Thyroid gland (tissue), 4 donors: ENCODE measurements at places on chromosomes 6 and 20. TPM values are rescaled to one million over a fixed set of nuclear protein-coding genes. Genes with fewer than 3 reads are reported as not detected.

Gene HRH3
- total RNA-seq: not detected

GRCh38 chr20:18943542-18943941 is 130.0 kb downstream of the SCP2D1 start:
- no peak for DNase-seq

Gene BNIP5
- not detected for total RNA-seq

DNA sequence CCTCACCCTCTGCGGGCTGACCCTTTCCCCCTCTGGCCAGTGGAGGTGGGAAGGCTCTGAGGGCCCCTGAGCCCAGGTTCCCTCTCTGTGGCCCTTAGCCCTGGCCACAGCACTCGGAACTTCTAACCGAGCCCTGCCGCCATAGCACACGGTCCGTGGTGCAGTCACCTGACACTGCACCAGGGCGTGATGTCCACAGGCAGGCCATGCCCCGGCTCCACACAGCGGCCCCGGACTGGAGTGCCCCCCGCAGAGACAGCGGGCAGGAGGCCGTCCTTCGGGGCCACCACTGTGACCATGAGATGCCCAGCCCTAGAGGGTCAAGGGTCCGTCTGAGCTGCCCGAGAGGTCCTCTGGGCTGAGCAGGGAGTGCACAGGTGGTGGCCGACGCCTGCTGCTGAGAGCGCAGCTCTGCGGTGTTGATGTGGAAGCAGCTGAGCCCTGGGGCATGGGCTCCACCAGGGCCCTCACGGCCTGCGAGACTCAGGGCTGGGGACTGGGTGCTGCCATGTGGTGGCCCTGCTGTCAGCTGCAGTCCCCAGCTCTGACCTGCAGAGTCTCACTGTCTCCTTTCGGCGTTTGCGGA is 11.2 kb upstream of the BHLHE23 start:
- DNase-seq: no peak

GRCh38 chr6:5878792-5879191 is 127.9 kb downstream of the NRN1 start:
- DNase-seq: no peak

Gene CALHM6
- total RNA-seq: 2.4 TPM

GRCh38 chr20:44829688-44830087 is 19.3 kb upstream of the RIMS4 start:
- no peak for DNase-seq

GRCh38 chr20:17316316-17317038 is 89.6 kb downstream of the PCSK2 start:
- no peak for DNase-seq

DNA sequence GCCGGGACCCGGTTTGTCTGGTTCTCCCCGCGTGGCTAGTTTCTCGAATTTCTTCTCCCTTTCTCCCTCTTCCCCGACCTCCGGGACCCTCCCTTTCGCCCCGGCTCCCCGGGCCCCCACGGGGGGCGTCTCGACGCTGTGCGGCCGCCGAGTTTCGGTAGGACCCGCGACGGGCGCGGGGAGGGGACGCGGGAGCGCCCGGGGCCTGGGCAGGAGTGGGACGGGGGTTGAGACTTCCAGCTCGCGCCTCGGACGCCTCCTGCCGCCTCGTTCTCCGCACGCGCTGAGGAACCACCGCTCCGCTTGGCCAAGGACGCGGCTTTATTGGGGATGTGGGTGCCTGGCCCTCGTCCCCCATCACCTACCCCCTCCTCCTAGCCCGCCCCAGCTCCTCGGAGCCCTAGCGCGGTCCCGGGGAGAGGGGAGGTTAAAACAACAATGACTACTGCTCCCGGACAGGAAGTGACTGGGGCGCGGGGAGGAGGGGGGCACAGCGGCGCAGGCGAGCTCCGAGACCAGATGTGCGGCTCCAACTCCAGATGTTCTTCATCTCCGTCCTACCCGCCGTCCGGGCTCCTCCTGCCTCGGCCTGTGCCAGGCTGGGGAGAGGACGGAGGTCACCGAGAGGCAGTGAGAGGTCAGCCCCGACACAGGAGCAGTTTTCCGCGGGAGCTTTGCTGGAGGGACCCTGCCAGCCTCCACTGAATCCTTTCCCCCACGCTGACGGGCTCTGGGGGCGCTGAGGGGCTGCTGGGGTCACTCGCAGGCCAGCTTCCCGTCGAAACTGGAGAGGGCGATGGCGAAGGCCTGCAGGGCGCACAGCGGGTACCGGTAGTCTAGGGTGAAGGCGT is 917 bp upstream of the TEAD3 start:
- peak; percentile 66 for DNase-seq

DNA sequence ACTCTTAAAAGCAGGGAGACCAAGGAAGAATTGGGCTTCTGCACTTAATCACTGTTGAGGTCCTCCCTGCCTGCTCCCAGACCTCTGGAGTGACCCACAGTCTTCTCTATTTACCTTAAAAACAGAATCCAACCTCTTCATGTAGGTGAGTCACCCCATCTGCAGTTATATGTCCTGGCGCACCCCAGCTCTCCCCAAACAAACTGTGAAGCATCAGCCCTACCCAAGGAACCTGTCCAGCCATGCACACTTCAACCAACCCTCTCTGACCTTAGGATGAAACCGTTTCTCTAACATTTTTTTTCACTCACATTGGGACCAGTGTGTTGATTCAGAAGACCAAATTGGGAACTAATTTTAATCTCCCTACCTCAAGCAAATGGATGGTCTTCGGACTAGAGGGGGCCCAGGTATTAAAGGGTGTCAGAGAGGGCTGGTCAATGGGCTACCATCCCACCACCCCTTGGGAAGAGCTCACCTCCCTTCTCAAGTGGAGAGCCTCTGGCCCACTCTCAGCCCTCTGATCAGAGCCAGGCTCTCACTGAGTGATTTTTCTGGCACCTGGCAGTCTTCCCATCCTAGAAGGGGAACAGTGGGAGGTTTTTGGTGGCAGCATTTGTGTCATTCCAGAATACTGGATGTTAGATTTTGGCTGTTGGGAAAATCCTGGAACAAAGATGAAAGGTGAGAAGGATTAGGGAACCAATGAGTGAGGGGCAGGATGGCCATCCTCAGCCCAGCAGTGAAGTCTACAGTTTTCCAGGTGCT is 203.6 kb downstream of the LRFN2 start:
- DNase-seq: peak; percentile 14

DNA sequence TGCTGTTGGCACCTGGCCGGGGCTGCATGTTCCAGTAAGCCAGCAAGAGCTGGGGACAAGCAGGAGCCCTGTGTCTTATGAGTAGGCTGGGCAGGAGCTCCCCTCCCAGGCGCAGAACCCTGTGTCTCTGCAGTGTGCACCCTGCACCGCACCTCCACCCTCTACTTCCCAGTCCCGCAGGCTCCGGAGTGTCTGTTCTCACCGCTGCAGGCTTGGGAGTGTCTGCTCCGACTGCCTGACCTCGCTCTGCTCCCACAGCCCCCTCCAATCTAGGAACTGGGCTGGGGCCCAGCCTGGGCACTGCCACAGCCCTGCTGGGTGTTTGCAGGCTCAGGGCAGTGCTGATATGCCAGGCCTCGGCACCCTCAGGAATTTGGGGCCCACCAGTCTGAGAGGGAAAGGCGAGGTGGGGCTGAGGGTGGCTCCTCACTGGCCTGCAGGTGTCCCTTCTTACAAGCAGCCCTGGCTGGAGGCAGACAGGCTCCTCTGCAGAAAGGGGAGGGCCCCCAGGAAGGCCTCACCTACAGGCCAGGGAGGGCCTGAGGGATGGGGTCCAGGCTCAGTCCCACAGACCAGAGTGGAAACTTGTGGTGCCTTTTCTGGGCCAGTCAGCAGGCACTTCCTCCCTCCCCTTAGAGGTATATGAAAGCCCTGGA is 871.6 kb upstream of the GJE1 start:
- no peak for DNase-seq

GRCh38 chr6:43911354-43912115 is 141.5 kb downstream of the VEGFA start:
- DNase-seq: peak; percentile 50

- DNase-seq: peak; percentile 35
Observed at GRCh38 chr6:149723771-149724417, 6.0 kb upstream of the LATS1 start.

Gene GSS
- 45.7 TPM for total RNA-seq

Gene LY6G6D
- total RNA-seq: not detected

- no peak for DNase-seq
Observed at GRCh38 chr6:159979136-159979874, 10.4 kb downstream of the IGF2R start.

- no peak for DNase-seq
Observed at GRCh38 chr6:37520926-37521325, 21.2 kb upstream of the CCDC167 start.

DNA sequence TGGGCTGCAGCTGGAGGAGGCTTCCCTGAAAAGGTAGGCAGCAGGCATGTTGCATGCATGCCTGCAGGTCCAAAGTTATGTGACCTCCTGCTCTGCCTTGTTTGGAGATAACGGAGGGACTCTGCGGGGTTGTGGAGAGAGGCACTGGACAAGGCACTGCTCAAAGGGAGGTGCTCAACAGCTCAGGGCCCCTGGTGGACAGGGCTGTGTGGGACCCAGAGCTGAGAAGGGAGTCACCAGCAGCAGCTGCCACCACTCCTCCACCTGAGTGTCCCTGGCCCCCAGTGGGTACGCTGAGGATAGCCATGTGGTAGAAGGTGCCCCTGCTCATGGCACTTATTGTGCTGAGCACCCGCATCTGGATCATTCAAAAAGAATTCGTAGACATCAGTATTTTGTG is 15.5 kb upstream of the CST8 start:
- DNase-seq: no peak

Gene BFSP1
- 8.7 TPM for total RNA-seq

- DNase-seq: no peak
Observed at GRCh38 chr20:23255716-23256385, 94.7 kb upstream of the NXT1 start.

GRCh38 chr20:19864130-19864529 is 106.1 kb downstream of the RIN2 start:
- DNase-seq: no peak

- DNase-seq: no peak
Observed at GRCh38 chr20:25224941-25225340, 22.9 kb upstream of the PYGB start.

Gene PPT2
- total RNA-seq: 25.5 TPM

Gene NRSN1
- not detected for total RNA-seq

Gene DCBLD1
- total RNA-seq: 23.4 TPM

Gene BAK1
- 2.4 TPM for total RNA-seq

Gene C6orf52
- total RNA-seq: not detected

DNA sequence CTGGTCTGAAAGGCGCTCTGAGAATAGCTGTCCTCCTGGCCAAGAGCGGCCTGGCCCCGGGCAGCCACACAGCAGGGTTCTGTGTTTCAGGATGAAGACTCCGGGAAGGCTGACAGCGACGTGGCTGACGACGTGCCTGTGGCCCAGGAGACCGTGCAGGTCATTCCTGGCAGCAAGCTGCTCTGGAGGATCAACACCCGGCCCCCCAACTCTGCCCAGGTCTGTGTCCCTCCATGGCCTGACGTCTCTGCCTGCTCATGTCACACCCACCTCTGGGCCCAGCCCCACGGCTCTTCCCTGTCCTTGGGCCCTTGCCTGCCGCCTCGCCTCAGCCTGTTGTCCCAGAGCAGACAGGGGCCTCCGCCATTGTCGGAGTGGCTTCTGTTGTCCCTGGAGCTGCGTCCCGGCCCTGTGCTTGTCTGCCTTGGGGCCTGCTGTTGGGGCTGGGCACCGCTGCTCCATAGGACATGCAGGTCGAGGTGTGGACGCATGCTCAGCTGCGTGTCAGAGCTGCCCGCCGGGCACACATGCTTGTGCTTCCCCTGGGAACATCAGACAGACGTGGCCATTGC is 16.2 kb upstream of the ADRM1 start:
- no peak for DNase-seq

DNA sequence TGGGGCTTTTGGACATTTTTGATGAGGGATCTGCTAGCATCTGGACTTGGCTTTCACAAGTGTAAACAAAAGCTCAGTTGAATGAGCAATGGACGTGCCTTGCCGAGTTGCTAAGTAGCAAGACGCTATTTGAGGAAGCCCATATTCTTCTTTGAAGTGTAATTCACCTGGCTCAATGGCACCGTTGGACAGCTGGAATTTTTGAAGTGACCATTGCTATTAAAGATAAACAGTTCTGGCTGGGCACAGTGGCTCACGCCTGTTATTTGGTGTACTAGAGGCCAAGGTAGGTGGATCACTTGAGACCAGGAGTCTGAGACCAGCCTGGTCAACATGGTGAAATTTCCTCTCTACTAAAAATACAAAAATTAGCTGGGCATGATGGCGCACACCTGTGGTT is 88.8 kb upstream of the SOX4 start:
- peak; percentile 66 for DNase-seq

DNA sequence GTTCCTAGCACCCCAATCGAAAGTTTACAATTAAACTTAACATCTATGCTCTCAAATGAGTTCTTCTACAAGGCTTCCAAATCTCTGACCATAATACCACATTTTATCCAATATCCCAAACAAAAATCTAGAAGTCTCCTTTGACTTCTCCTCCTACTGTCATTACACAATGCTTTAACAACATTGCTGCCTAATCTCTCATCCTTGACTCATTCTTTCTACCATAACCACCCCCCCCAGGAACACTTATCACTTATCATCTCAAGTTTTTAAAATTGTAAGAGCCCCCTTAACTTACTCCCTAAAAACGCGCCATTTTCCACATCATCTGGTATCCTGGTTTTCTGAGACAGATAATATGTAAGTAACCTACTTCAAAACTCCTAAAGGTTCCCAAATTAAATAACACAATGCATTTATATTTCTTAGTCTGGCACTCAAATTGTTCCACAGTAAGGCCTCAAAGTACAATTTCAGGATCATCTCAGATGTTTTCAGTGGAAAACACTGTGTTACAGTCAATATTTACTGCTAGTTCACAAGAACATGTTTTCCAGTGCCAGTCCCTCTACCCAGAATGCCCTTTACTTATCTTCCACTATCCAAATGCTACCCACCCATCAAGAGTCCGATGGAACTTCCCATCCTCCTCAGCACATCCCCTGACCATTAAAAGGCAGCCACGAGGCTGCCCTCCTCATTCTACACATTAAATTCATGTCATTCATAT is 308.2 kb upstream of the THEMIS start:
- DNase-seq: no peak

GRCh38 chr6:73285674-73286283 is 22.8 kb upstream of the KHDC1 start:
- no peak for DNase-seq

DNA sequence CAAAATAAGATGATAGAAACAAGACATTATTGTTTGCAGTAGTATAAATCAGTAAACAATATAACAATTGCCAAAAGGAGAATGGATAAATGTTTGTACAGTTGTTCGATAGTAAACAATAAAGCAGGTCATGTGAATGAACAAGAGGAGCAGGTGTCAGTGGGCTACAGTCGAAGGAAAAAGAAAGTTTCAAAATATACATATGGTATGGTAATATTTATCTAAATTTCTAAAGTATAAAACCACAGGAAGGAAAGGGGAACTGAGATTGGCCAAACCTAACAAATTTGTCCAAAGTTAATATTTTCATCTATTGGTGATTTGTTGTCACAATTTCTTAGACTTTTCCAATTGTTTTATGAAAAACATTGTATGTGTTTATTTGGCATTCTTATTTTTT is 110.9 kb downstream of the SH3BGRL2 start:
- DNase-seq: no peak

DNA sequence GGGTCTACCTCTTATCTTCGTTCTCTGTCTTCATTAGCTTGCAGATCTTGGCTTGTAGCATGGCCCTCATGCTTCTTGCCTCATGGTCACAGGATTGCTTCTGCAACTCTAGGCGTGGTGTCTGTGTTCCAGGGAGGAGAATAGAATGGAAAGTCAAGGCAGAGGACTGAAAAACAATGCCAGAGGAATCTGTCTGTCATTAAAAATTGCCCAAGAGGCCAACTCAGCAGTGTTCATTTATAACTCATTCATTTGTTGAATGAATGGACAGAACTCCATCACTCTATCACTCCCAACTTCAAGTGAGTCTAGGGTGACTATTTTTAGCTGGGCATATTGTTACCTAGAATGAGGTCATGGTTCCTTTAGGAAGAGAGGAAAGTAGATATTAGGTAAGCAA is 179.6 kb downstream of the UST start:
- no peak for DNase-seq

Gene DDX43
- total RNA-seq: 5.8 TPM
